ENCODE measurements at places on chromosomes 2 and 18.

DNA sequence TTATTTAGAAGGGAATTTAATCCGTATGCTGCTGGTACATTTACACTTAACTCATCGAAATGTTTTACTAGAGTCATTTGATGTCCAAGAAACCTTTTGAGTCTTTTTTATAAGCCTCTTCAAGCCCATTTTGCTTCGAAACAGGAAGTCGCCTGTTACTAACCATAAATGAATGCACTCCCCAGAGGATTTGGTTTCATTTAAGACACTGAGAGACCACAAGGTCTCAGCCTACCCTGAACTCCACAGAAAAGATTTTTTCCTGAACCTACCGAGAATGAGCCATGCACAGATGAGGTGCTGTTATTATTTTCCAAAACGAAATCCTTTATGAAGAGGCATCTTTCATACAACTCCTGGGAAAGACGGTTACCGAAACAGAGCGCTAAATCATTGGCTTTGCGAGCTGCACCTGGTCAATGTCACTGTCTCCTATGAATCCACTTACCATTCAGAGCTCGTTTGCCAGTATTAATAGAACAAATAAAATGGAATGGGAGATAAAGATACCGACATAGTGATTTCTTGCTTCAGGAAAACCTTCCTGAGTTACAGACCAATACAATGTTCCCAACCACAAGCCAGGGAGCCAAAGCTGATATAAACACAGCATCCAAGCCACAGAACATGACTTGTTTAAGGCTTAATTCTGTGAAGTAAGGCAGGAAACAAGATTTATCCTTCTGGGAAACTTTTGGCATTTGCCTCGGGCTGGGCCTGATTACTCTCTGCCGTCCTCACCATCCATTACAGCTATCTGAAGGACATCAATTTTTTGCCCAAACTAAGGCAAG lies 382.1 kb downstream of the OSR1 start:
- DNase-seq, result no peak

- no peak for DNase-seq
These were observed 303.4 kb upstream of the NCKAP5 start for GRCh38 chr2:133871545-133872209.

- DNase-seq, result no peak
These were observed 68.9 kb downstream of the ZNF521 start for GRCh38 chr18:25282896-25283703.

DNA sequence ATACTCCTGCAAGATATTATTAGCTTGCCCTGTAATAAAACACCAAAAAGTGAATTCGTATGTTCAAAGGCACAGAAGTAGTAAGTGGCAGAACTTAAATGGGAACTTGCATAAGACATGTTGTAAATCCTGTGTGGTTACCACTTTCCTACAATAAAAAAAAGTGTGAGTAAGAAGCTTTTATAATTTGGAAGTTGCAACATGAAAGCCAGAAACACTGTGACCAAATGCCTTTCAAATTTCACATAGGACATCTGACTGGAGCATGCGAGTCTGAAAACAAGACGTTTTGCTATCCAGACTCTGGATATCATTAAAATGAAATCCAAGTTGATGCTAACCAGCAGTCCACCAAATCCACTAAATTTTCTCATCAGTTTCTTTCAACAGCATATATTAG lies 886.2 kb upstream of the NRXN1 start:
- DNase-seq, result no peak

GRCh38 chr2:96412307-96413258 lies 77.0 kb downstream of the NCAPH start:
- DNase-seq, result no peak

- no peak for DNase-seq
These were observed 38.1 kb downstream of the TMEM37 start for GRCh38 chr2:119469661-119470297.

DNA sequence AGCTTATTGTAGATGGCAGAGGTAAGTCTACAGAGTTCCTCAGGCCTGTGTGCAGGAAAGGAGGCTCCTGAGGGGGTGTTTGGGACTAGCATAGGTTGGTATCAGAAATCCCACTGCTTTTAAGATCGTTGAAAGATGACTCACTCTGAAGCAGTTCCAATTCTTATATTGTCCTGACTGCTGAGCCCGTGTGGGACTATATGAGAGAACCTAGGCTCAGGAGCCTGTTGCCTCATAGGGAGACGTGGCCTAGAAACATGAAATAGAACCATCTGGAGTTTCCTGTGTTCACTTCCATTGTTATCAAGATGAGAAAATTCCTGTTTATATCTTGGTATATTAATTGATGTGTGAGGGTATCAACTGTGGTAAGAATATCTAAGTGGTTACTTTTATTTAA lies 5.7 kb downstream of the CCT7 start:
- DNase-seq, result no peak

- no peak for DNase-seq
These were observed 68.4 kb downstream of the POLR1A start for GRCh38 chr2:86037141-86037794.

DNA sequence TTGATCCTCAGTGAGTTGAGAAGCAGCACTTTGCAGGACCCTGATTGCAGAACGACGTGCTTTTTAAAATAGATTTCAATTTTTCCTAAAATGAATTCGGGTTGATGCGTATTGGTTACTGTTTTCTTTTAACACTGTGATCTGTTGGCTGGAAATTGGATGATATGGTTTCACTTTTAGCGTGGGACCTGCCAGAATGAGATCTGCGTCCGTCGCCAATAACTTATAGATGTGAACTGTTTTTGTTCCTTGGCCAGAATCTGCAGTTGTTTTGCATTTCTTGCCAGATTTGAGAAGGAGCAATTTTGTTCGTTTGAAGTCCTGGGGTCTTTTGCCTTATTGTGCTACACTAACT lies 703 bp downstream of the UGGT1 start:
- no peak for DNase-seq

- no peak for DNase-seq
These were observed 60.7 kb downstream of the ASXL2 start for GRCh38 chr2:25817630-25818029.

DNA sequence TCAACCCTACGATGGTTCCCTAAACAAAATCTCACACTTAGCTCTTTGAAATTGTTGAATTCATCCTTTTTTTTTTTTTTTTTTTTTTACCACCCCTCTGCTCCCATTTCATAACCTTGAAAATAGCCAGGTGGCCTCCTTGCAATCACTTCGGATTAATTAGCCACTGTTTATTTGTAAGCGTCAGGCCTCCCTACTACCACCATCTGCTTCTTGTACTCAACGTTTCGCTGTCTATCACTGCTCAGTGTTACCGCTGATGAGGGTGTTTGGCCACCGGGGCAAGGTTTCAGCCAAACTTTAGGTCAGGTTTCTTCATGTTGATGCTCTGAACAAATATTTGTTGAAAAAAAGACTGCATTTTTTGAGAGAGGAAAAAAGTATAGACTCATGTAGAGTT lies 183.2 kb downstream of the EPHA4 start:
- no peak for DNase-seq

- DNase-seq, result no peak
These were observed 504.2 kb downstream of the ARHGAP15 start for GRCh38 chr2:143633419-143633818.

GRCh38 chr2:42105330-42106256 lies 57.8 kb downstream of the PKDCC start:
- DNase-seq, result no peak

GRCh38 chr2:239726091-239726591 lies 299.0 kb downstream of the NDUFA10 start:
- DNase-seq, result no peak

GRCh38 chr18:36568487-36568886 lies 260.3 kb downstream of the TPGS2 start:
- no peak for DNase-seq

DNA sequence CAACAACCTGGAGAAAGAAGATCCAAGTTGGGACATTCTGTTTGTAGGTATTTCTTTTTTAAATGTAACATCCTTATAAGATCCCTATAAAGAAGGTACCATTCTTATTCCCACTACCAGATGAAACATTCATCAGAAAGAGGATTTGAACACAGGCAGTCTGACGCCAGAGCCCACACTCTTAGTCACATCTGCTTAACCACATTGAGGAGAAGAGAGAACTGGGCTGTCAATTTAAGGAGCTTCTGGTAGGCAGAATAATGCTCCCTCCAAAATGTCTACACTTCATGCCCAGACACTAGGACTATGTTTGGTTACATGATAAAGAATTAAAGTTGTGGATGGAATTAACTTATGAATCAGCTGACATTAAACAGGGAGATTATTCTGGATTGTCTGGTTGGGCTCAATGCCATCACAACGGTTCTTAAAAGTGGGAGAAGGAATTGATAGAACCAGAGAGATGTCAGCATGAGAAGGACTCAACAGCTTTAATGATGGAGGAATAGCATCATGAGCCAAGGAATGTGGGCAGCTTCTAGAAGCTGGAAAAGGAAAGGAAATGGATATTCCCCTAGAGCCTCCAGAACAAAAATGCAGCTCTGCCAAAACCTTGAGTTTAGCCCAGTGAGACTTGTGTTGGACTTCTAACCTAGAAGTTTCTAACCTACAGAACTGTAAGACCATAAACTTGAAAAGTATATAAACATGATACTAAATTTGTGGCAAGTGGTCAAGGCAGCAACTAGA lies 82.2 kb downstream of the KLF7 start:
- no peak for DNase-seq

DNA sequence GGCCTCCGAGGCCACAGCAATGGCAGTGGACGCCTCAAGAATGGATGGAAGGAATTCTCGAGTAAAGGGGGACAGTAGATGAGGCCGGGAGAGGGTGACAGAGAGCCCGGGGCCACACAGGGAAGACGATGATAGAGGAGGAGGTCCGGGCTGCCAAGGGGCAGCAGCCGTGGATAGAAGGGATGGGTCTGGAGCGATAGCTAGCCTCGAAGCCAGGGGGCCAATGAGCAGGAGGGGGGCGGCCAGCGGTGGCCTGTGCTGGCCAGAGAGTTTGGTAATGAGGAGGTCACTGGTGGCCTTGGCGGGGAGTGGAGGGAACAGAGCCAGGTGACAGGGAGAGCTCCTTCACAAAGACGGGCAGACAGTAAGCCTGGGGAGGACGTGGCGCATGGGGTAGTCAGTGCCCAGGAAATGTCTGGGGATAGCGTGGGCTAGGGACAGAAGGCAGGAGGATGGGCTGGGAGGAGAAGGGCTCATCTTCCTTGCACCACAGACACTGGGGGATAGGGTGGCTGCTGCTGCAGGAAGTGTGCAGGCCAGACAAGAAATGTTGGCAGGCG lies 87.8 kb upstream of the ASB18 start:
- no peak for DNase-seq

DNA sequence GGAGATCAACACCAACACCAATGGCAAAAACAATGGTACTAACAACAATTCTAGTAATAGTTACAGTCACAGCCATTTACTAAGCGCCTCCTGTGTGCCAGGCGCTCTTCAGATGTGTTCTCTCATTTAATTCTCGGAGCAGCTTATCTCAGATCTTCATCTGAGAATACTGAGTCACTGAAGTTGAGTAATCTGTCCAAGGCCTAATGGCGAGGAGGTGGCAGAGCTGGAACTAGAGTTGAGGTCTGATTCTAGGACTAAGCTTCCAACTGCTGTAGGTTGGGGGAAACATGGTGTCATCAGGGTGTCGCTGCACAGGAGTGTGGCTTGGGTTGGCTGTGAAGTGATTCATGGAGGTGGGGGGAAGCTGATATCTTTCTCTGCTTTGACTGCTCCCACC lies 156.1 kb downstream of the DYSF start:
- no peak for DNase-seq

DNA sequence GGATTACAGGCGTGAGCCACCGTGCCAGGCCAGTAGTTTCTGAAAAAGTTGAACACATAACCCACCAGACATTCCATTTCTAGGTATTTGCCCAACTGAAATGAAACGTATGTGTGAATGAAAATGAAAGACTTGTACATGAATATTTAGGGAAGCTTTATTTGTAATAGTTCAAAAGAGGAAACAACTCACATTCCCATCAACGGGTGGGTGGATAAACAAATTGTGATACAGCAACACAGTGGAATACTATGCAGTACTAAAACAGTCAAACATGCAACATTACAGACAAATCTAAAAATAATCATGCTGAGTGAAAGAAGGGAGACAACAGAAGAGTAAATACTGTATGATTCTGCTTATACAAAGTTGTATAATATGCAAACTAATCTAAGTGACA lies 46.8 kb downstream of the TMEM131 start:
- no peak for DNase-seq

DNA sequence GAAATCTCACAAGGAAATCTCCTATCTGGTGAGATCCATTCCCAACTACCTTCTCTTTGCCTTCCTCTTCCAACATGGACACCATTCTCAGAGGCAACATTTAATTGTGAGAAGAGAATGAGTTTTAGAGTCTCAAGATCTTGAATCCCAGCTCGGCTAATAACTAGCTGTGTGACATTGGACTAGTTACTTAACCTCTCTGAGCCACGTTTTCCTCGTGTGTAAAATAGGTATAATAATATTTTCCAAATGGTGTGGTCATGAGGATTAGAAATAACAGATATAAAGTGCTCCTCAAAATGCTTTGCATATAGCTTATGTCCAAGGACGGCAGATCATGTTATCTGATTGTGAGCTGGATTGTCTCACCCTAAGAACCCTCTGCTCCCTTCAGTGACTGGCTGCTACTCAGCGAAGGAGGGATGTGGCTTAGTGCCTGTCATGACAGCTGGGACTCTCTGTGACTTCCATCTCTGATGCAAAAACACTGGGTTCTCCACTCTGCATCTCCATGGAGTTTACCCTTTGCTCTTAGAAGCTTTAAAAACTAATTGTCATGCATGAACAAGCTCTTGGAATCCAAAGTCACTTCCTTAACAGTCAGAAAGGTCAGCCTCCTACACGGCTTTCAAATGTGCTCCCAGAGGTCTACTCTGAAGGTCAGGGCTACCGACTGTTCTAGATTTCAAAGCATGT lies 38.4 kb upstream of the MRPL19 start:
- DNase-seq, result no peak

GRCh38 chr18:43914018-43914417 lies 636.7 kb upstream of the SYT4 start:
- DNase-seq, result no peak

- DNase-seq, result no peak
These were observed 104.0 kb downstream of the HIBCH start for GRCh38 chr2:190215620-190216019.

DNA sequence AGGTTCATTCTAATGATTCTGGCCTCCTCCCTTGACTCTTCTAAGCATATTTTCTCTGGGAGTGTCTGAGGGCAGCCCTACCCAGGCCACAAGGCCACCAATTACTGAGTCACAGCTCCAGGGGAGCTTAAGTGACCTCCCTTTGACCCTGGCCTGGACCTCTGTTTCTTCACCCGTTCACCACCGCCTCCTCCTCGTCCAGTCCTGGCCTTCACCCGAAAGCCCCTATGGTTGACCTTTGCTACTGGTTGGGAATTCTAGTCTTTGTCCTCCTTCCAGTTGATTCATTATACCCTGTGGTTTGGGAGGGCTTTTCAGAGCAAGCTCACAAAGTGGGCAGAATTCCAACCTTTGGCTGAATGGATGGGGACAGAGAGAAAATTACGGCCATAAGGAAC lies 72.6 kb downstream of the NRP2 start:
- DNase-seq, result no peak

DNA sequence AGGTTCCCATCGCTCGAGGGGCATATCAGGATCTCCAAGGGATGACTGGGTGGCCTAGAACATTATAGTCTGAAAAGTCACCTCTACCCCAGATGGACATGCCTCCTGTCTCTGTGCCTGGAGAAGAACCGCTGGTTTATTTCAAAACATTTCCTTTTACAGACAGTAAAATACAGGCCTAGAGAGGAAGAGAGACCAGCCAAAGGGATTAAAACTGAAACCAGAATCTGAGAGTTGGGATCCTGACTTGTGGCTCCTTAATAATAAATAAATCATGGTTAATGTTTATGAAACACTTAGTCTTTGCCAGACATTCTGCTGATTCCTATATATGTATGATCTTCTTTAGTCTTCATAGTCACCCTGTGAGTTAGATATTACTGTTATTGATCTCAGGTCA lies 153.7 kb downstream of the DDX1 start:
- DNase-seq, result no peak
